Activated CD8-positive, alpha-beta memory T cell treated with anti-CD3 and anti-CD28 coated beads, Interleukin-2, amount 10 ng/mL, durations not matched to agents 7 days and 5 days (primary cell): ENCODE measurements at places on chromosomes 3 and 15.

DNA sequence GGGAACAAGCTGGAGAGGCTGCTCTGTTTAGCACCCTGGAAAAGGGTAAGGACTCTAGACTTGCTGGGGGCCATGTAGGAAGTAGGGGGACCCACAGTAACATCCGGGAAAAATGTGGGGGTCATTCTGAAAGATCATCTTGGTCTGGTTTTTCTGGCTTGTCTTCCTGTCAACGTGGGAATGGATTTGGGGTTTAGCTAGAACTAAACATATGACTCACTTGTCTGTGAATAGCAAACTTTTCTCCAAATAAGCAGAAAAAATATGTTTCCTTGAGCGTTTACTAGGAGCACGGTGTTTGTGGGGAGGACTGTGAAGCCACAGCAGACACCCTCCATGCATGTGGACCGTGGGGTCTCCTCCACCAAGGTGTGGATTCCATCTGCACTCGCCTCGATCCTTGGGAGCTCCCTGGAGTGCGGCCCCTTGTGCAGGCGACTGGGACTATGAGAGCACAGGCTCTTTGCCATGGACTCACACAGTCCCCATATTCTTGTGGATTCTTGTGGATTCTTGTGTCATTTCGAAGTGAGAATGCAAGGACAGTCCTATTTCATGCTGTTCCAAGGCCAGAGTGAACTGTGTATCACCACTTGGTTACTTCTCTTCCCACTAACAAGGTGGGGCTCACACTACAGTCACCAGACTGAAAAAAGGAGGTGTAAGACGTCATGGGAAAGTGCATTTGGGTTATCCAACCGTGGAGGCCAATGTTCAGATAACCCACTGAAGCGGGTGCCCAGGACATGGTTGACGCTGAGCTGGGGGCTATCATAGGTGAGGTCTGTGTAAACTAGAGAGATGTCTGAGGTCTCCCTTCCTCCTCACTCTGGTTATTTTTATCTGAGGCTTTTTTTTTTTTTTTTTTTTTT is 25.5 kb downstream of the PGPEP1L start:
- no peak for DNase-seq

- no peak for DNase-seq
Measured at GRCh38 chr3:37544869-37545352, 316.8 kb upstream of the CTDSPL start.

DNA sequence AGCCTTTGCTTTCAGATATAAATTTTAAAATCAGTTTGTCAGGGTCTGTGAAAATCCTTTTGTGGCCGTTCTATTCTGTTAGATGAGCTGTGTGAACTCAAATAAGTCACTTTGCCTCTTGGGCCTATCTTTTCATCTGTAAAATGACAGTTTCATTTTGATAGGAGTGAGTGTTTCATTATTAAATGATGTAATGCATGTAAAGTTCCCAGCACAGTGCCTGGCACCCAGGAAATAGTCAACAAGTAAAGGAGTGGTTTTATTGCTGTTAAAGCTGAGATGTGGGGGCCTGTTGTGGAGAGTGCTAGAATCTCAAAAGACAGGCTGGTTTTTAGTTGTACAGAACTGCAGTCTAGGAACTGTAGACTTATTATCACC is 394.5 kb upstream of the CFAP20DC start:
- DNase-seq = peak; percentile 53

DNA sequence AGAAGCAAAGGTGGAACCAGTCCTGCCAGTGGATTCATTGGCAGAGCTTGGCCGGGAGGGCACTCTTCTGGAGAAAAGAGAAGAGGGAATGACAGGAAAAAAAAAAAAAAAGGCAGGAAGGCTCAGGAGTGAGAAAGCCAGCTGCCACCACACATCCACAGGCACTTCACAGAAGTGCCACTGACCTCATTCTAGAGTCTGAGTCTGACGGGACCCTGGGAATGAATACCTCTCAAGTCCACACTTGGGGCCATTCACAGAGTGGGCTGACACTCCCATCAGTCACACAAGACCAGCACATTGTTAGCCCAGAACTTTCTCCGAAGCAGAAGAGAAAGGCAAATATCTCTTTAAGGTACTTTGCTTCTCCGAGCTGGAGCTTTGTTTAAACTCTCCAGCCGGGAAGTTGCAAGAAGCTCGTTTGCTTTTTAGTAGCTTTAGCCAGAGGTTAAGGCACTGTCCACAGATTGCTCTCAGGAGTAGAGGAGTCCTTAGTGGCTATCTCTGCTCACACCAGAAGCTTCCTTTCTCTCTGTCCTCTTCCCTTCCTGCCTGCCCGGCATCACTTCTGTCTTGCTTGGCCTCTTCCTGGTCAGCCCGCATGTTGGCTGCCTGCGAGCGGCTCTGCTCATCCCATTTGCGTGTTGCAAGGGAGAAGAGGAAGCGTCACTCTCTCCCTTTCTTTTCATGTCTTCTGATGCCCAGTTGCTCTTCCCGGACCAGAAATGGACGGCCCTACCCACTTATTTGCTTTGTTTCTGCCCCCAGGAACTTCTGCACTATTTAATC is 53.8 kb downstream of the CMTM6 start:
- DNase-seq = no peak

GRCh38 chr3:126817781-126818180 is 113.7 kb downstream of the CHCHD6 start:
- peak; percentile 26 for DNase-seq

DNA sequence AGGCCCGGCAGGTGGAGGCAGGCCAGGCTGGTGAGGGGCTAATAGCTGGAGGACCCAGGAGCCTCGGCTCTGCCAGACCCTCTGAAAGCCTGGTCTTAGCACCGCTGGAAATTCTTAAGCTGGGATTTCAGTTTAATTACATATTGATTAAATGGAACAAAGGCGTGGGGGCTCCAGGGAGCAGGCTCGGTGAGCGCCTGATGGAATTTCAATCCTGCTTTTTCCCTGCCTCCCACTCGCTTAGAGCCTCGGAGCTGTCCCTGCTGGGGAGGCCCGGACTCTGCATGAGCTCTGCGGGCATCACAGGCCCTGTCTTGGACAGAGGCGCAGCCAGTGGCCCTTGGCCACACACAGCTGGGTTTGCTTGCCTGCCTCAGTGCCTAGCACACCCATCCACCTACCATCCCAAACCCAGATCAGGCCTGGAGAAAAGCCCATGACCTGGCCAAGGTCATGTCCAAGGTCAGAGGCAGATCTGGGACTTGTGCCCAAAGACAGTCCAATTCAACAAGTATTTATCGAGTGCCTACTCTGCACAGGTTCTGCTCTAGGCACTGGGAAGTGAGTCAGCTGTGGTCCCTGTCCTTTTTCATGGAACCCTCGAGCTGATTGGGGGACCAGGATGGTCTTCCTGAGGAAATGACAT is 40.6 kb downstream of the LINGO1 start:
- no peak for DNase-seq

DNA sequence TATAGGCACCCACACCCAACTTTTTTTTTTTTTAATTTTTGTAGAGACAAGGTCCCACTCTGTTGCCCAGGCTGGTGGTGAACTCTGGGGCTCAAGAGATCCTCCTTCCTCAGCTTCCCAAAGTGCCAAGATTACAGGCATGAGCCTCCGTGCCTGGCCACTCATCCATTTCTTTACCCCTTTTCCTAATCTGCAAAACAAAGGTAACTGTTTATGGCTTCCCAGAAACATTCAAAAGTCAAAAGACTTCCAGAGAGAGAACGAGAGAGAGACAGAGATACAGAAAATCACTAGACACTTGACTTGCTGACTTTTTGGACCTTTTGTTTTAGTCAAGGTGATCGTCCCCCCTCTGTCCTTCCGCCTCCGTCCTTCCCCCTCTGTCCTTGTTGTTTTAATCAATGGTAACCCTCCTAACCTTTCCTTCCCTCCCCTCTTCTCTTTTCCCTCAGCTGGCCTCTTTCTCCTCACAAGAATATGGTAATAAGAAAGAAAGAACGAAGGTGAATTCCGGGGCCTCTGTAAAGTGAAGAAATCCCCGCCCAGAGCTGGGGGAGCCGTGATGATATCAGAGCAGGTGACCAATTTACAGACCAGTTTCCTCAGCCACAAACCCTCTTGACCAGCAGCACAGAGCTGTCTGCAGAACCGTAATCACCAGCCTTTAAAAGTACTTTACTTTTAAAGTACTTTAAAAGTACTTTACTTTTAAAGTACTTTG is 21.9 kb downstream of the KLHL6 start:
- DNase-seq = no peak
